Stimulated activated CD8-positive, alpha-beta memory T cell treated with anti-CD3 and anti-CD28 coated beads, Interleukin-2, amount 100 ng/mL, for 48 hours (primary cell): ENCODE measurements at places on chromosomes 3 and 15.

DNA sequence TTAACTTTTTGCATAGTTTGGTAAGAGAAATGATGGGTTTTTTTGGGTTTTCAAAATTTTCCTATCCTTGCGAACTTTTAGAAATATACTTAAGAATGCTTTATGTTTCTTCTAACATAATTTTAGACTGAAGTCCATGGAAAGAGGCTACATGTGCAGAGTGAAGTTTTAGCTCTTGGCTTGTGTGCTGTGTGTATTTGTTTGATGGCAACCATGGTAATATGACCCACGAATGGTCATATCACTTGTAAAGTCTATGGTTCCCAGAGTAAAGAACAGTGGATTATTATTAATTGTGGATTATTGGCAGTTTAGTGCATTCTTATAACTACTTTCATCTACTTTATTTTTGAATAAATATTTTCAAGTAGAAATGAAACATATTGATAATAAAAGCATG is 124.0 kb upstream of the GOLGA6L4 start:
- DNase-seq: no peak

- no peak for DNase-seq
These were observed 4.2 kb upstream of the TATDN2 start for GRCh38 chr3:10244009-10244408.

GRCh38 chr3:194031867-194032635 is 103.9 kb upstream of the HES1 start:
- DNase-seq: no peak

GRCh38 chr15:40936709-40937666 is 7.8 kb downstream of the DLL4 start:
- no peak for DNase-seq

GRCh38 chr3:125203731-125204130 is 8.8 kb downstream of the SLC12A8 start:
- no peak for DNase-seq

GRCh38 chr15:84772031-84772430 is 23.6 kb downstream of the ZNF592 start:
- DNase-seq: no peak

DNA sequence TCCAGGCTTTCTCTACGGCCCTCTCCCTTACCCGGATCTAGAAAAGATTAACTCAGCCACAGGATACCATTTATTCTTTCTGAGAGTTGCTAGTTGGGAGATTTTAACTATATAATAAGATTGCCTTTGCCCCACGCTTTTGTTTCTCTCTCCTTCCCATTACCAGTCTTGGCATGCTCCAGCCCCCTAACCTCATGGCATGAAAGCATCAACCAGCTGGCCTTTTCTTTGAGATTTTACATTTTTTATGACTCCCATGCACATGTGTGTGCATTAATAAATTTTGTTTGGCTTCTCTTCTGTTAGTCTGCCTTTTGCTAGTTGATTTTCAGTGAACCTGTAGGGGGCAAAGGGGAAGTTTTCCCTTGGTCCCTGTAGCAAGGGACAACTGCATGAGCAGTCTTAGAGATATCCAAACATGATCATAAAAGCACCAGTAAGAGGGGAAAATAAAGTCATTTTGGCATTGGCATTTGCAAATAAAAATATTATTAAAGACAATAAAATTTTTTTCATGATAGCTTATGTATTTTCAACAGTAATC is 73.6 kb downstream of the OXSM start:
- no peak for DNase-seq

GRCh38 chr15:66483131-66483566 is 14.4 kb downstream of the SNAPC5 start:
- DNase-seq: no peak

- DNase-seq: no peak
These were observed 30.0 kb upstream of the TSEN2 start for GRCh38 chr3:12454076-12454815.

DNA sequence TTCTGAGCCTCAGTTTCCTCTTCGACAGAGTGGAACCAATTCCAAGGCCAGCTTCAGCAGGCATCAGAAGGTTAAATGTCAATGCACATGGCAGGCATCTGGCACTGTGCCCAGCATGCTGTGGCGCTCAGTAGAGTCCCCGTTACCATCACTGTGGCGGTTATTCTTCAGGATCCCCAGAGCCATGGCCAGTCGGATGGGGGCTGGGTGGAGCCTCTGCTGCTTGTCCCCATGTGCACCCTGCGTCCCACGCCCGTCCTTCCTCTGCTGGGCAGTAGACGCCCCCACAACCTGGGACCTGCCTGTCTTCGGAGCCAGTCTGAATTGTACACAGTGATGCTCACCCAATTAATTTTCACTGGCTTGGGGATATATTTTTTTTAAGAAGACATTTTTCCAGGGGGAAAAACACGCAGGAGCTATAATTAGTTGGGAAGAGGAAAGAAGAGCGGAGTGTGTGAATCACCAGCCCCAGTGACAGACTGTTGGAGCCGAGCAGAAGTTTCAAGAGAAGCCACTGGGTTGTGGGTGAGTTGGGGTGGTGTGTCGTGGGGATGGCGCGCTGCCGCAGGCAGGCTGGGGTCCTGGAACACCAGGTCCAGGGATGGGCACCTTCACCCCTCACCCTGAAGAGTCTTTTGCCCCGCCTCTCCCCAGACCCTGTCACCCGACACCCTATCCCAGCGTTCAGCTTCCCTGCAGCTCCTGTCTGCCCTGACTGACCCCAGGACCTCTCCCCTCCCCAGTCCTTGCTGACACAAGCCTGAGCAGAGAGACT is 26.8 kb upstream of the RPL29 start:
- DNase-seq: no peak

GRCh38 chr3:54891540-54891897 is 36.3 kb downstream of the LRTM1 start:
- DNase-seq: no peak

DNA sequence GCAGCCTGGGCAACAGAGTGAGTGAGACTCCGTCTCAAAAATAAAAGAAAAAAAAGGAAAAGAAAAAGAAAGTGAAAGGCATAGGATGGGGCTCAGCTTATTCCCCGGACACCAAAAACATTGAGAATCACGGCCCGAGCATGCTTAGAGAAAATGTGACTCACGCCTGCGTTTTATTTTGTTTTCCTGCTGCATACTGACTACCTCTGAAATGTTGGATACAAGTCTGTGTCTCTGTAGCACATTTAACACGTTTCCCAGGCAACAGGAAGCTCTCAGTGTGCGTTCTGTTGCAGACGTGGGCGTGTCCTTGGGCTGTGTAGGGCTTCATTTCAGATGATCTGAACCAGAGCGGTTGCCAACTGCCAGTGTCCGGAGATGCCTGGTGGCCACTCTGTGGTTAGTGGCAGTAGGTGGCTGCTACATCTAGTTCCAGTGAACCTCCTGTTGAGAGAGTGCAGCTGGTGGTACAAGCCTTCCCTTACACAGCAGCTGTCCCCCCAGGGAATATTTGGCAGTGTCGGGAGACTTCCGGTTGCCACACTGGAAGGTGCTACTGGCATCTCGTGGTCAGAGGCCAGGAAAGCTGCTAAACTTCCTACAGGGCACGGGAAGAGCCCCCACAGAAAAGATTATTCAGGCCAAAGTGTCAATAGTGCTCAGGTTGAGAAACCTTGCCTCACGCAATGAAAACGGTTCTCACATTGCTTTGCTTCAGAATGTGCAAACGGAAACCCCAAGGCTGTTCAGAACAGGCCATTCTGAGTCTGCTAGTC is 3.0 kb downstream of the SLC51A start:
- peak; percentile 11 for DNase-seq

DNA sequence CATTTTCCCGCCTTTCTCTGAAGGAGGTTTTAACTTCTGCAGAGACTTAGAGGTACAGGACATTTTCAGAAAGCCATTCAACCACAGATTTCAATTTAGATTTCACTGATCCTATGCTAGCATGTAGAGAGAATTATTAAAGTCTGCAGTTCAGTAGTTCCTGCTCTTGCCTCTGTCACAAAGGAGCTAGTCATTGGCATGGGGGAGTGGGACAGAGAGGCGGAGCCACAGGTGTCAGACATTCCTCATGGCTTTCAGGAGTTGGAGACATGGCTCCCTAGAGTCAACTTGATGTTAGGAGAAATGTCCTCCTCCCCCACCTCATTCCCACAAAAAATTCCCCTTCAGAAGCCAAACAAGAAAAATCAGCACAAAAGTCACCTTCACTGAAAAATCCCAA is 66.0 kb upstream of the SIAH2 start:
- no peak for DNase-seq

DNA sequence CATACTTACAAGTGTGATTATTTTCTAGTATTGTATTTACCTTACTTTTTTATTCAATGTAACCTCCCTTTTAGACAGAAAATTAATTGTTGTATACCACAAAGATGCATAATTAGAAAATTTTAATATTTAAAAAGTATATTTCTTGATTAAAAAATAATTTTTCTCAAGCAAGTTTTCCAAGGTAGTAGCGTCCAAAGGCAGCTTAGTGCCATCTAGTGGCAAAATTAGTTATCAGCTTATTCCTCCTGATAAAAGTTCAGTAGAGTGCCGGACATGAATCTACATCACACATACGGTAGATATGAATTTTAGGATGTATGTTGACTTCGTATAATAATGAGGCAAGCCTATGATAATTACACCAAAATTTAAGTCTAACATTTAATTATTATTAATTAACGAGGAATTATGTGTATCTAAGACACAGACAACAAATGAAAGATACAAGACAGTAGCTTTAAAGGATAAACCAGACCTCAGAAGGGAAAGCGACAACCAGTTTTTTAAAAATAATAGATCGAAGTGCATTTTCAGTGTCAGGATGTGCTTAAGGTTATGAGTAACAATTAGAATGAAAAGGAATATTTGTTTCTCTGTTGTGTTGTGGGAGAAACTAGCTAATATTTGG is 405.9 kb downstream of the ROBO1 start:
- DNase-seq: no peak

DNA sequence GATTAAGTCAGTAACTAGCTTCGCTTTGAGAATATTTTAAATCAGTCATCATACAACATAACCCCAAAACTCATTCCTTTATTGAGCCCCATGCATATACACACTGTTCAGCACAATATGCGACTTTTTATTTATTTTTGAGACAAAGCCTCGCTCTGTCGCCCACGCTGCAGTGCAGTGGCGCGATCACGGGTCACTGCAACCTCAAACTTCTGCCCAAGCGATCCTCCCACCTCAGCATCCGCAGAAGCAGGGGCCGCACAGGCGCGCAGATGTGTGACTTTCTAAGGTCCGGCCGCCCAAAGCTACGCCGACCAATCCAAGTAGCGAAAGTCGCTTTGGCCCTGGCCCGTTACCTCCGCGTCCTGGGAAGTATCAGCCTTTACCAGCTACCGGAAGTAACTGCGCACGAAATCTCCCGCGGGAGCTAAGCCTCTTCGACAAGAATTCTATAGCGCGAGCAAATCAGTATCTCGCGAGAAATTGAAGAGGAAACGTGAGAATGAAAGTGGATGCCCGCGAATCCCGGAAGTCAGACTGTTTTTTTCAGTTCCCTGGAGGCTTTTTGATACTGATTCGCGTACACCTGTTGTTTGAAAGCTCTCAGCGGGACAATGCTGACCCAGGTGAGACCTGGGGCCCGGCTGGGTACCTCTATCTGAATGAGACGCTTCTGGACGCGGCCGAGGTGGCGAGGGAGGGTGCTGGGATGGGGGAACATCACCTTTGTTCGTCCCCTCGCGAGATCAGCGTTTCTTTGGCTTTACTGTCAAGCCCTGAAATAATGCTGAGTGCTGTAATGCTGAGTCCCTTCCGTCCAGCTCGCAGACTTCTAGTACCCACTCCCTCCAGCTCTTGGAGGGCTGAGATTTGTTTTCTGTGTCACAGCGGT is at the start of the genes DHFR2 and NSUN3:
Gene DHFR2, minus strand, starts transcription at position 404 of the 892 bp plus-strand sequence. CDS start 1,405 bp downstream, outside the sequence.
Gene NSUN3, plus strand, starts transcription at position 549 of the 892 bp plus-strand sequence. Its CDS starts 66 bp downstream, at position 615.
- peak; percentile 68 for DNase-seq

DNA sequence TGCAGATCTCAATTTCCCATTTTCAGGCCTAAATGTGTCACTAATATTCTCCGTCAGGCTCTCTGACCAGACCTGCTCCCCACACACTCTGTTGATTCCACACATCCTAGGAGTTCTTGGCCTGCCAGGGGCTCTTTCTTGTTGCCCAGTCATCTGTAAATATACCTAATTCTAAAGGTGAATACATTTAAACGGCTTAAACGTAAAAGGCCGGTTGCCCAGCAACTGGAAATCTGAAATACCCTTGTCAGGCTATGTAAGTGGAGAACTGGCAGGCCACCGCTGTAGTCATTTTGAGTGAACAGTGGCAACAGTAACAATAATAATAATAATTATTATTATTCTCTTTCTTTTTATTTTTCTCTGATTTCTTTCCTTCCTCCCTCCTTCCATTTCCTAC is 302.7 kb downstream of the AGBL1 start:
- DNase-seq: no peak

DNA sequence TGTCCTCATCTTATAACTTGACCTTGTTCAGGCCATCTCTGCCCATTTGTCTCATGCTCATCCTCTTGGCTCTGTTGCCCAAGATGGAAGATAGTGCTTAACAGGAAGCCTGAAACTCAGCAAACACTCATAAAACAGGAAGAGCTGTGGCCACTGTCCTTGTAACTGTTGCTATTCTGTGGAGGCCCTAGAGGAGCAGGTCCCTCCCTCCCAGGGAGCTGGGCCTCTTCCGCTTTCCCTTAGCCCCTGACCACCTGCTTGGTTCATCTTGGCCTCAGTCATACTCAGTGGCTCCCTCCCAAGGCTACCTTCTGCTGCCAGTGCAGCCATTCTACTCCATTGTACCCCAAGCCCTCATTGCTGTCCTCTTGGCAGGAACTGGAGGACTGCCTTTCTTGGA is 3.5 kb downstream of the MAPKAPK3 start:
- DNase-seq: no peak

DNA sequence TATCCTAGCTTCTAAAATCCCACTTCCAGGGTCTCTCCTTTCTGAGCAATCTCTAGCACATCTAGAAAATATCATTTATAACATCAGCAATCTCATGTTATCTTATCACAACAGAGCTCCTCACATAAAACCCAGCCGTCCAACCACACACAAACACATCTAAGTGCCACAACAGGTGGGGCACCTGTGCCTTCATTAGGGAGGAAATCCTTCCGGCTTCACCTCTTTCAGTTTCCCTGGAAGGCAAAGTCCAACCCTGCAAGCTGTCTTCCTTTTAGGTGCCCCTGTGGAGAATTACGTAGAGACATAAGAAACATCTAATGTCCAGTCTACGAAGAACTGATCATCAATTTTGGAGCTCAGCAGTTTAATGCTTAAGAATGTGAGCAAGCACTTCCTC is 1.6 kb downstream of the ZDHHC3 start:
- DNase-seq: no peak

- no peak for DNase-seq
These were observed 18.1 kb upstream of the SMCO1 start for GRCh38 chr3:196533260-196533681.

DNA sequence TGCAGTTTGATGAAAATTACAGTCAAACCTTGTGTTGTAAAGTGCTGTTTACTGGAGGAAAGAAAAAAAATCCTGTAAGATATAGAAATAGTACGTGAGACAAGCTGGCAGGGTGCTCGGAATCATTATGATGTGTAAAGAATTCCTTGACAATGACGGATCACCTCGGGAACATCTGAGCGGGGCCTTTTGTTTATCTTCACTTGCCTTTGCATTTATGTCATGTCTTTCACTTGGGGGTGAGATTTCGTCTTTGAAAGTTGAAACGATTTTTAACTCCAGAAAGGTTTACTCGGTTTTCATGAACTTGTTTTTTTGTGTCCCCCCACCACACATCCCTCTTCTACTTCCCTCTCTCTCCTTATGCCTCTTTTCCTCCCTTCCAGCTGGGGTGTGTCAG is 128.3 kb upstream of the VEPH1 start:
- no peak for DNase-seq
